SK-N-SH treated with all-trans-retinoic acid at 6 μM for 48 hours (cell line): ENCODE measurements at places on chromosomes 12 and 14.
A peak's percentile ranks its signal among the peaks of the same experiment; 100 is the strongest.

GRCh38 chr14:63956326-63956725 is 103.5 kb downstream of the SYNE2 start:
- no peak for ATAC-seq

- no peak for ATAC-seq
These were observed 47.1 kb upstream of the ATXN7L3B start for GRCh38 chr12:74490390-74491064.

DNA sequence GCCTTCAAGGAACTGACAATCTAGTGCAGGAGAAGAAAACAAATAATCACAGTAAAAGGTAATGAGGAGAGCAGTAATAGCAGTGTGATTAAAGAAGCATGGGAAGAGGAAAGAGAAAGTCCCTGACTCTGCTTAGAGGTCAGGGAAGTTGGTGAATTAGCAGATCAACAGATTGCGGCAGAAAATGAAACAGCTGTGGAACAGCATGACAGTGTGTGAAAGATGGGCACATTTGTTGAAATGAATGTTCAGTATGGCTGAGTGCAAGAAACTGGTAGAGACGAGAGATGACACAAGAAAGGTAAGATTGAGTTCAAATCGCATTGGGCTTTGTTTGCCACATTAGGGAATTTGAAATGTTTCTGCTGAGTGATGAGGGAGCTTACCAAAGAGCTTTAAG is 63.7 kb upstream of the RASSF8 start:
- ATAC-seq = no peak

DNA sequence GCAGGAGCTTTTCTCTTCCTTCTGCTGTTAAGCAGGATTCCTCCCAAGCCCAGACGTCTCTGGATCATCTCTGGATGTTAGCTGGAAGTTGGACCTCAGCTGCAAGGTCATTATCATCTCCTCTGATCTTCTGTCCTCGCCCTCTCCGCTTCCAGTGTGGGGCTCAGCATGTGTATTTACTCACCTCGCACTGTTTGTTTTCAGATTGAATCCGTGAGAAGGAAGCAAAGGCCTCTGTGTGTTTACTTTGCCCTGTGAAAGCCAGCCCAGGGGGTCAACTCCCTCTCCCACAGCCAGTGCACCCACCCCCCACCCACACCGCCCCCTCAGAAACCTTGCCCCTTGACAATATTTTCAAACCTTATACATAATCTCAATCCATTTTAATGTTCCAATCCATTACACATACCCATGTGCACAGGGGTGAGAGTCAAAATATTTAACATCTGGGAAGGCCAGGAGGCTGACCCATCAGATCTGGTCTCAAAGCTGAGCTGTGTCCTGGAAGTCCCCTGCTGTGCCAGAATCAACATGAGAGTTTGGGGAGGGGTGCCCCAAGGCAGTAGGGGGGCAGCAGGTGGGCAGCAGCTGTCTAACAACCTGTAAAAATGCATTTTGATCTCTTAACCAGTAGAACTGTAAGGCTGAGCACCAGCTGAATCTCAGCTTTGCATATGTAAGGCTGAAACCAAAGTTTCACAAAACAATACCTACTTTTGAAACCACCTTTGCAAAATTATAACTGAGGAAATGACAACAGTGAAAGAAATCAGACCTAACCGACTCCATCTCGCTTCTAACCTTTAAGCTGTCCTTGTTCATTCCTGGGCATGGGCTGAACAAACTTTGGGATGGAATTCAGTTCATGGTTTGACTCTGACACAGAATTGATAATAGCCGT is 157.9 kb downstream of the ZNF664 start:
- no peak for ATAC-seq

GRCh38 chr12:10067942-10068341 is 30.8 kb downstream of the CLEC1A start:
- ATAC-seq = no peak

DNA sequence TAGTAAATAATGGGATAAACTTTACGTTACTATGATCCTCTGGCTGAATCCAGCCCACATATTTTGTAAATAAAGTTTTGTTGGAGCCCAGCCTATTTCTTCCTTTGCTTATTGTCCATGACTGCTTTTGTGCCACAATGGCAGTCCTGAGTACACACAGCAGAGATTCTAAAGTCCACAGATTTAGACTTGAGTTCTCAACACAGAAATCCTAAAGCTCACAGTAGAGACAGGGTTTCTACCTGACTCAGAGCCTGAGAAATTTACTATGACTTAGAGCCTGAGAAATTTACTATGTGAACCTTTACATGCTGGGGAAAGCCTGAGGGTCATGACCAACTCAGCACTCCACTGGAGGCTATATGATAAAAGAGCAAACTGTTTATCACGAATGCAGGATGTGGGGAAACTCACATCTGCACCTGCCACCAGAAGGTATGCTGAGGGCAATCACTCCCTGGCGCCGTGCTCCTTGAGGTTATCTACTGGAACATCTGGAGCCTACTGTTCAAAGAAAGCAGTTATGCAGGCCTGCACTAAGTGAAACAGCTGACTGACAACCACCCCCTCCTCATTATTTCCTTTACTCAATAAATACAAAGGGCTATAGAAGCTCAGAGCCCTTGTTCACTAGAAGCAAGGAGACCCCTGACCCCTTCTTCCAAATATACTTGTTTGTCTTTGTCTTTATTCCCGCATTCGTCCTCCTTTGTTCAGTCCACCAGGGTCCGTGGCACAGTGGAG is 52.6 kb upstream of the BICD1 start:
- ATAC-seq = no peak

- no peak for ATAC-seq
These were observed 130.6 kb downstream of the RALGAPA1 start for GRCh38 chr14:35678403-35679028.

DNA sequence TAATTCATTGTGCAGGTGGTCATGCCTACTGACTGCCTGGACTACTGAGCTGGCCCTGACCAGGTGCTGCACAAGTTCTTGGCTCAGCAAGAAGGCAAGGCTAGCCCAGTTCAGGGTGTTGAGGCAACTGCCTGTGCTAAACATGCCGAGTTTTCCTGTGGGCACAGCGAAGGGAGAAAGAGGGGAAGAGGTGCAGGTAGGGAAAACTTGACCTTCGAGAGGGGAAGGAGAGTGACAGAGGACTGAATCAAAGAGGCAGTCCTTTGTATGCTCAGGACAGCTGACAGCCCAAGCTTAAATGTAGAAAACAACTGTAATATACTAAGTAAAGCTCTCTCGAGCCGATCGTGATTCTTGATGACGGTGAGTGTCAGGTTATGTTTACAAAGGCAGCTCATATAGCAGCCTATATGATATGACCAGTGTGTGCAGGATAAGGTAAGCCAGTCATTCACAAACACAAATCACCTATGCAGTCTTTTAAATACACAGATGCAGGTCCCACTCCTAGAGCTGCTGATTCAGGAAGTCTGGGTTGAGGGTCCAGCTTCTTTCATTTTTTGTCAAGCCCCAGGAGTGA is 2.6 kb downstream of the IRAK3 start:
- no peak for ATAC-seq

DNA sequence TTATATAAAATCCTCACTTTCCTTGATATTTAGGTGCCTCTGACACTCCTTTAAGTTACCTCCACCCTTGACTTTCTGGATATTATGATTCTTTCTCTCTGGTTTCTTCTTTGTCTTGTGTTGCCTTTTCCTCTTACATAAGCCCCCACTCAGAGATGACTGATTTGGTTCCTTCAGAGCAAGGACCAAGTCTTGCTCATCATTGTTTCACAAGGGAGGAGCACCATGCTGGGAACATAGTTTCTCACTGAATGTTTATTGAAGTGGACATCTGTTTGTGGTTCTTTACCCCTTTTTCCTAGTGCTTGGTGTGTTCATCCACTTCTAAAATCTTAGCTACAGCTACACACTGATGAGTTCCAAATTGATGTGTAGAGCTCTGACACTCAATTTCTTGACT is 161.3 kb upstream of the PTPRQ start:
- no peak for ATAC-seq

GRCh38 chr14:20048202-20048601 is 11.6 kb upstream of the OR4L1 start:
- no peak for ATAC-seq

GRCh38 chr14:74661726-74662450 is 49.9 kb upstream of the LTBP2 start:
- no peak for ATAC-seq

DNA sequence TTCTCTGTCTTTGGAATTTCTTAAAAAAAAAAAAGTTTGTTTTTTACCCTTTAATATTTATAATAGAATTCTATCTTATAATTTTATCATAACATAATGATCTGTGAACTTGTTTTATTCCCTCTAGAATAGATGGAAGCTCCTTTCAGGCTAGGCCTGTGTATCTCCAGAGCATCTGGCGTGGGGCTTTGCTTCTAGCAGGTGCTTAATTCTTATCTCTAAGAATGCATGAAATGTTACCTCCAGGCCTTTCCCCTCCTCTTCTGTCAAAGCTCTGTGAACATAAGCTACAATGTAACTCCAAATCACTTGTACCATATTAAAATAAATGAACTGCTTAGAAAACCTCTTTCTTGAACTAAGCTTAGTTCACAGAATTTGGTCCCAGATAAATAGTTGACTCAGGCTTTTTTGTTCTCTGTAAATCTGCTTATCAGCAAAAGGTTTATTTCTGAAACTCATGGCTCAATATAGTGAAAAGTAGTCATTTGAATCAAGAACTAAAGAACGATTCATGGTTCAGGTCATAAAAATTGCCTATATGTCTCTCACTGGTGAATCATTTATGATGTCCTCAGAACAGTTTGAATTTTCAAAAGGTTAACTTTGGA is 407.1 kb downstream of the TRHDE start:
- ATAC-seq = no peak

GRCh38 chr14:75279763-75280290 is 1.2 kb downstream of the FOS start:
- no peak for ATAC-seq

DNA sequence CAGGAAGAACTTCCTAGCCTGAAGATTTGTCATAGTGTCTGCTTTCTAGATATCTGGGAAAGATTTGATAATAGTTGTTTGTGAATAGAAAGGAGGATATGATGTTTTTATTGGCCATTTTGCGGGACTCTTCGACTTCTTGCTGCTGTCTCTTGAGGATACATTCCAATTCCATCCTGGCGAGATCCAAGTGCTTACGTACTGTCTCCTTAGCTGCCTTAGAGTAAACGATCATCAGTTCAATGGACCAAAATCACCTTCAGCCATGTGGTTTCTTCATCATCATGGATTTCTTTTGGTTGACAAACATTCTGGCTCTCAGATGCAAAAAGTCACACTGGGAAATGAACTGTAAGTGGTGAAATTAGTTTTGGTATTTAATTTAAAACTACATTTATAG is 82.7 kb upstream of the SCN8A start:
- no peak for ATAC-seq

- ATAC-seq = no peak
These were observed 99.6 kb upstream of the HECTD1 start for GRCh38 chr14:31307198-31307597.

DNA sequence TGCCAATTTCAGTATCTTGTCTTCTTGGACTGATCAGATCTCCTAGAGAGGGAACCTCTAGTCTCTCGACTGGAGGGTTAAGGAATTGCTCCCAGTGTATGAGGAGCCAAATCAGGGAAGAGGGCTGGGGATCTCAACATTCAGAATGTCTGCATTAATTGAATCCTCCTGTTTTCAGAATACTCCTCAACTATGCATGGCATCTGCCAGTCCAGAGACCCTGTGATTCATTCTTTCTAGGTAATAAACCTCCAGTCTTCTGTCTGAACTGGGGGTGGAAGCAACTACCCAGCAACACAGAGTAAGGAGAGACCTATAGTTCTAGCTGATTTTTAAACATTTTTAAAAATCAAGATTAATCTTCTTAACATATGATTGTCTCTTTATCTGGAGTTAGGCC is 92.7 kb downstream of the AKAP6 start:
- peak; percentile 13; the same call in 2 of the 3 replicates for ATAC-seq

DNA sequence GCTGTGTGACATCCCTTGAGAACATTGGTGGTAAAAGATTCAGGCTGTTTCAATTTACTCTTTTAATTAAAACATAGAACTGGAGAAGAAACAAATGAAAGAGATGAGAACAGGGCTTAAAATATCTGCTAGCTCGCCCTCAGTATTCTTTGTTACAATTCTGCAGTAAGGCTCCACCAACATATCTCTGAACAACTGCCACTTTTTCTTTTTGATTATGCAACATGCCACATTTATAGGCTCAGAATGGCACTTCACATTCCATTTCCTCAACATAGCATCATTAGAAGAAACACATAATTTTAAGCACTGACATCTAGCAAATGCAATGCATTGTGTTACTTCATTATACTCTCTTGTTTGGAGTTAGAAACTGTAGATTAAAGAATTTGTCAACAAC is 1315.2 kb downstream of the LRFN5 start:
- no peak for ATAC-seq

- ATAC-seq = no peak
These were observed 28.7 kb downstream of the RAP1B start for GRCh38 chr12:68639396-68639767.

- ATAC-seq = peak; percentile 26
These were observed 722 bp downstream of the TMED8 start for GRCh38 chr14:77375973-77376770.

DNA sequence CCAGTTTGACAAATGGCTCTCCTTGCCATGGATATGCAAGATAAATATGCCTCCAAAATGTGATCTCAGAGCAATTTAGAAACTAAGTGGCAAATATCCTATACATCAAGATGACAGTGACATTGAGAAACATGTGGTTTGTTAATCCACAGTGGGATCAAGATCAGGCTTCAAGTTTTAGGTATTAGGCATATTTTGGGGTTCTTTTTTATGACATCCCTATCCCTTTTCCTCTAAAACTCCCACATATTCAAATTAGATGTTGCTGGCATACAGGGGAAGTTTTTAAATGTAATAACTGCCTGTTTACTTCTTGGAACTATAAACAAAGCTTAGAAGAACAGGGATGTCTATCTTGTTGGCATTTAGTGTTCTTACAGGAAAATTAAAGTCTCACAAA is 179.4 kb downstream of the CRADD start:
- ATAC-seq = no peak

DNA sequence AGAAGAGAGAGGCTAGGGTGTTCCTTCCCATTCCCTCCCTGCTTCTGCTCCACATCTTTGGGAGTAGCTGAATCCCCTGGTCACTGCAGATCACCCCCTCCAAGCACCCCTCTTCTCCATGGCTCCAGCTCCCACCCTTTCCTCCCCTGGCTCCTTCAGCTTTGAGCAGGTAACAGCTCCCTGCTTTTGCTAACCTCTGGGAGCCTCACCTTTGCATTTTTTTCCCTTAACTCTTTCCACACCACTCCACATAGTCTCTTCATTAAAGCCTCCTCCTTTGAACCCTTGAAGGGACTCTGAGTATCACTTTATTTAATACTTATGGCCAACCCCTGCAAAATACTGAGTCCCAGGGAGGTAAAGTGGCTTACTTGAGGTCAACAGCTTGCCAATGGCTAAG is 25.7 kb upstream of the SERPINA6 start:
- no peak for ATAC-seq

- ATAC-seq = no peak
These were observed 65.9 kb downstream of the FGD6 start for GRCh38 chr12:95151406-95151805.

DNA sequence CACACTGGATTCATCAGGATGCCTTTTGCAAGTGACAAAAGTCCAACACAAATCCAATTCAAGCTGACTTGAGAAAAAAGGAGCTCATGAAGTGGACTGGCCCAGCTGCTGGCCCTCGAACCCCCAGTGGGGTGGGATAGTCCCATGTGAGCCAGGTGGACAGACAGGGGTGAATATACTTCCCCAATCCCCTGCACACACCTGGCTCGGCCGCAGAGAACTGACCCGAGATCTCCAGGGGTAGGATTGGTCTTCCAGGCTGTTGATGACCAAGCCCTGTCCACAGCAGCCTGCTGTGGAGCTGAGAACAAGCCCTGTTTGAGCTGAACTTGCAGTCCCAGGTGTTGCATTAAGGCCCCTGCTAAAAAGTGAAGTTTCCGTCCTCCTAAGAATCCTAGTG is 56.2 kb downstream of the TPCN1 start:
- no peak for ATAC-seq
